Stimulated activated CD4-positive, alpha-beta T cell treated with anti-CD3 and anti-CD28 coated beads, Interleukin-15, amount 100 ng/mL, for 1 hour (primary cell): ENCODE measurements at places on chromosomes 12 and 14.

GRCh38 chr12:90964616-90965015, 9.6 kb upstream of the CCER1 start:
- DNase-seq, result no peak

DNA sequence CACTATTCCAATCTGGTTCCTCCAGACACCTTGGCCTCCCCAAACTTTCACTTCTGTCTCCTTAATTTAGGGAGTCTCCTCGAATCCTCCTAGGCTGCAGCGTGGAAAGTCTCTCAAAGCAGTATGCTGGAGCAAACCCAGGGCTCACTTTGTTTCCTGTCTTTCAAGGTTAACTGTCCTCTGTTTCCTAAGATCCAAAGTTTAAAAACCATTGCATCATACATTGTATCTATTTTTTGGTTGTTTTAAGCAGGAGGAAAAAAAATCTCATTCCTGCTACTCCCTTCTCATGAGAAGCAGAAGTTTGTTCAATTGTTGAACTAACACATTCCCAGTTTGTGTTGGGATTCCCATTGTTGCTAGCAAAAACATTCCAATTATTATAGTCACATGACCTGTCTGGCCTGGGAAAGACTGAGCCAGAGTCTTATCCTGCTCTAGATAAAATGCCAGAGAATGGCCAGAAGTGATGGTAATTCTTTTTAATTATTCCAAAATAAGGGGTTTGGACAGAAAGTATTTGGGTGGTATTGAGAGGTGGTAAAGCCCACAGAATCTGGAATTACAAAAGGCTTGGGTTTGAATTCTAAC, 67.3 kb downstream of the HSPB8 start:
- no peak for DNase-seq

- DNase-seq, result no peak
Observed at GRCh38 chr14:99808154-99808505, 14.9 kb downstream of the EML1 start.

DNA sequence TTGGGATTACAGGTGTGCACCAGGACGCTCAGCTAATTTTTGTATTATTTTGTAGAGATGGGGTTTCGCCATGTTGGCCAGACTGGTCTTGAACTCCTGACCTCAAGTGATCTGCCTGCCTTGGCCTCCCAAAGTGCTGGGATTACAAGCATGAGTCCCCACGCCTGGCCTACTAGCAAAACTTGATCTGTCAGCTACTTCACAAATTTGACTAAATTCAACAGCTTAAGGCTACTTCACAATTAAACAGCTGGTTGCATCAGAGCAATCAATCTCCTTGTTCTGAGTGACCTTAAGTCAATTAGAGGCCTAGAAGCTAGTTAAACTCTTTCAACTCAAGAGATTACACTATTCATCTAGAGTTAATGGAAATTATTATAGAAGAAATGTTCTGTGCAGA, 12.2 kb downstream of the COQ10A start:
- DNase-seq, result no peak

DNA sequence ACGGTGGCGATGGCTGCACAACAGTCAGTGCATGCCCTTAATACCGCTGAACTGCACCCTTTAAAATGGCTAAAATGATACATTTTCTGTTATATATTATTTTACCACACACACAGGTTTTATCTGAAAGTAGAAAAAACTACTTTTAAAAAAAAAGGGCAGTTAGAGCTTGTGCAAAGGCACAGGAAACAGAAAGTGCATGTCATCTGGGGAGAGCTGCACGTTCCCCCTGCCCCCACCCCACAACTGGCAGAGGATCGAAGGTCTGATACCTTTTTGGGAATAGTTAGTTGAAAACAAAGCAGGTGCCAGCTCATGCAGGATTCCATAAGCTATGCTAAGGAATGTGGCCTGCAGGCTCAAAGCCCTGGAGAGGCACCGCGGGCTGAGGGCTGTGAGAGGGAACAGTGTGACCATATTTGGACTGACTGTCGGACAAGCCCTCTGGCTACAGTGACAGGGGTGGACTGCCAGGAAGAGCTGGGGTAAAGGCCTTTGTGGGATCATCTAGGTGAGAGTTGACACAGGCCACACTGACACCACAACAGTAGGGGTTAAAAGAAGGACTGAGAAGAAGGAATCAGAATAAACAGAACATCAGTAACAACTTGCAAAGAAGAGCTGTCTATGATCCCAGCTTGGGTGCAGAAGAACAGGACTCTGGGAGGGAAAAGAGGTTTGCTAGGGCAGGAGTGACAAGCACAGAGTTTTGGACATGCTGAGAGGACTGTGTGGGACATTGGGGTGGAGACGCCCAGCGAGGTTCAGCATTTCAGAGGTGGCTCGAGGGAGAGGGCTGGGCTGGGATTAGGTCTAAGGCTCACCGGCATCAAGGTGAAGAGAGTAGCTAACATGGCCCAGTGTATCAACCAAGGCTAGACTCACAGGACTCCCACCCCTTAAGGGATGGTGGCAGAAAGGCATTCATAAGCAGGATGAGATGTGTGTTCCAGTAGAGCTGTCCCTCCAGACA, 54.6 kb downstream of the ACTN1 start:
- DNase-seq, result no peak
